ENCODE measurements at places on chromosomes 6 and 20.

DNA sequence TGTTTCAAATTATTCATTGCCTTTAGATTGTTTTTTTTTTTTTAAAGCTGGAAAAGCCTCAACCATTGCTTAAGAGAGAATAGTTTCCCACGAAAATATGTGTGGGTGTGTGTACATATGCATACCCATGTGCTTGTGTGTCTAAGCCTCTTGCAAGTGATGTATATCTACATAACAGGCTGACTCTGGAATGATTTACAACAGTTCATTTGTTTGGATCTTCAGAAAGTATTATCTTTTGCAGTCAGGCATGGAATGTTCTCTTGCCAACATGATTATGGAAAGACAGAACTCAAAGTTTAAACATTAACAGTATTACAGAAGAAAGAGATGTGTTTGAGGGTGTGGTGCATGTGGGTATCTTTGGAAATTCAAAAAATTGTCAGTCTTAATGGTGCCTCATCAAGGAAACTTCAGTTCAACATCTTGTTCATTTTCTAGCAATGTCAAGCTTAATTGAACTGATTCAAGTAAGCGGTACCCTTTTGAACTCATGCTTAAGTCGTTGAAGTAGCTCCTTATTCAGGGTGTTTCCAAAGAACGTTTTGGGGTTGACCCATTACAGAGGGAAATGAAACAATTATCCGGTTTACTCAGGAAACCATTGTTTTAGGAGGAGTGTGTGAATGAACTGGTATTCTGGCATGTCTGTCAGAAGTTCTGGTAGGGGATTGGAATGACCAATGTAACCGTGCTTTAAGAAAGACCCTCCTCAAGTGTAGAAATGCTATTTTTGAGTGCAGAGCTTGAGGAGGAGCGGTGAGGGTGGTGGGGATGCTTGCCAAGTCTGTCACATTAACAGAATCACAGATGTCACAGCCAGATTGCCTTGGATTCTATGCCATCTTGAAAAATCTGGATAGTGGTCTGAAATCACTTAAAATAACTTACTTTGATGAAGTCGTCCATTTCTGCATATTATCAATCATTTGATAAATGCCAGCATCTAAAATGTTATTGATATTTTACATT is 60.3 kb downstream of the ADGRG6 start:
- DNase-seq, result no peak

DNA sequence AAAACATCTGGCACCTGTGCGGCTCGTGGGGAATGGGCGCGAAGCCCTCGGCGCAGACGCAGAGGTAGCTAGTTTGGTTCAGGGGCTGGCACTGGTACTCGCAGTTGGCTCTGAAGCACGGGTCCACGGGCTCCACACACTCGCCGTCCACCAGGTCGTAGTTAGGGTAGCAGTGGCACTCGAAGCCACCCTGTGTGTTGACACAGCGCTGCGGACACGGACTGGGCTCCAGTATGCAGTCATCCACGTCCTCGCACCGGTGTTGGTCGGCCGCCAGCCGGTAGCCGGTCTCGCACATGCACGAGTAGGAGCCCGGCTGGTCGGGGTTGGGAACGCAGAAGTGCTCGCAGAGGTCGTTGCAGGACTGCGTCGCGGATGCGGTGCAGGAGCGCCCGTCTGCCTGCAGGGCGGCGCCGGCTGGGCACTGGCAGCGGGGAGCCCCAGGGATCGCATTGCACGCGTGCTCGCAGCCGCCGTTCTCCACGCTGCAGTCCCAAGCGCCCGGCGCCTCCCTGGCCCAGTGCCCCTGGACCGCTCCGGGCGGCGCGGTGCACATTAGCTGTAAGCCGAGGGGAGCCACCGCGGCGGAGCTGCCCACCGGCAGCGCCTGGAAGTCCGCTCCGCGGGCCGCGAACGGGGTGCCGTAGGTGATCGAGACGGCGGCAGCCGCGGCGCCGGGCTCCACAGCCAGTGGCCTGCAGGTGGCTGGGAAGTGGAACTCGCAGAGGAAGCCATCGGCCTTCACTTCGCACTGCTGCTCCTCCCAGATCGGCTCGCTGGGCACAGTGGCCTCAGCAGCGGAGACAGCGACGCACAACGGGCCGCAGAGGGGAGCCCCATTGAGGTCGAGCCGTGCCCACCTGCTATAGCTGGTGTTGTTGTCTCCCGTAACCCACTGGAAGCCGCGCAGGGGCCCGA is 930 bp downstream of the THBD start:
- no peak for DNase-seq

DNA sequence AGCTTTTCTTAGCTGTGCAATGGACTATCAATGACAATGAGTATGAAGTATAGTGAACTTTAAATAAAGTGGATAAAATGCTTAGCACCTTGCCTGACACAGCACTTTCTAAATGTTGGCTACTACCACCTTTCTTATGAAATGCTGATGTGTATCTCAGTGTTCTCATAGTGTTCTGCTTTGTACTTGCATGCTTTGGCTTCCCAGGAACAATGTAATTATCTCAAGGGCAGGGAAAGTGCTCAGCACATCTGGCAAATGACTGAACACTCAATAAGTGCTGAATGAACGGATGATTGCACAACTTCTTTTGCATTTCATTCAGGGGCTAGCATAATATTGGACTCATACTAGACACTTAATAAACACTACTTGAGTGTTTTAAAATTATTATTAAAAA is 28.2 kb upstream of the NOX3 start:
- DNase-seq, result no peak

GRCh38 chr20:63850689-63851547 is 10.4 kb upstream of the ABHD16B start:
- DNase-seq, result peak; percentile 58

All from stimulated activated CD4-positive, alpha-beta T cell treated with anti-CD3 and anti-CD28 coated beads, TNF-alpha, amount 100 ng/mL, for 48 hours (primary cell).